ENCODE measurements at places on chromosomes 2 and 18.

GRCh38 chr2:227503433-227504406 is 31.8 kb downstream of the AGFG1 start:
- DNase-seq, result no peak

GRCh38 chr18:29840089-29840488 is 1202.5 kb downstream of the DSC3 start:
- DNase-seq, result no peak

GRCh38 chr2:16816522-16816921 is 150.9 kb upstream of the CYRIA start:
- no peak for DNase-seq

DNA sequence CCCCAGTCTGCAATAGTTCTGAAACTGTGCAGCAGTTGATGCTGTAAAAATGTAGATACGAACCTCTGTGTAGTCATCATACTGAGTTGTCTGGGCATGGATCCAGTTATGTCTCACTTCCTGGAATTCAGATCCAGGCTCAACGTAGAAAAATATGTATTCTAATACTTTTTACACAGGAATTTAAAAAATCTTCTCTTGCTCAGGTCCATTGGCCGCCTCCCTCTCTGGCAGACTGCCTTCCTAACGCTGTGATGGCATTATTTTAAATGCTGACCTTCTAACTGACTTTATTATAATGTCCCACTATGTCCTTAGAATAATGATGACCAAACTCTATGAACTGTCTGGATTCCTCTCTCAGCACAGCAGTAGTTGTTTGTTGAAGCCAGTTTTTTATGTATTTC is 119.6 kb downstream of the FEZ2 start:
- DNase-seq, result no peak

DNA sequence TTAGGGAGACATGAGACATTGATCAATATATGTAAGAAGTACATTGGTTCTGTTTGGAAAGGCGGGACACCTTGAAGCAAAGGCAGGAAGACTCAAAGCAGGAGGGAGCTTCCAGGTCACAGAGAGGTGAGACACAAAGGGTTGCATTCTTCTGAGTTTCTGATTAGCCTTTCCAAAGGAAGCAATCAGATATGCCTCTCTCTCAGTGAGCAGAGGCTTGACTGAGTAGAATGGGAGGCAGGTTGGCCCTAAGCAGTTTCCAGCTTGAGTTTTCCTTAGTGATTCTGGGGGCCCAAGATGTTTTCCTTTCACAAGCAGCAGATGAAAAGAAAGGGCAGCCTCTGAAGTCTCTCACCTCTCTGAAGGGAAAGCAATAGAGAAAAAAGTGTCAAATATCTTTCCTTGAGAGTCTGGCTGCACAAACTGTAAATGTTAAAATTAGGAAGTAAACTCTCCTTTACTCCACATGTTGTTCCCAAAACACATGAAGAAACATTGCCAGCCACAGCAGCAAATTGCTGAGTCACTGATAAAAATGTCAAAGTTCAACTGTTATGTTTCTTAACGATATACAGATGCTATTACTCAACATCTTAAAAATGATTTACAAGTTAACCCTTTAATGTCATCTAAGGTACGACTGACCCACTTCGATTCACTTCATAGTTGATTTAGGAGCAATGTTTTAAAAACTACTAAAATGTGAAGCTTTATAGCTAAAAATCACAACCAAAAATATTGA is 40.3 kb downstream of the CYB5A start:
- no peak for DNase-seq

GRCh38 chr2:21710031-21710430 is 586.3 kb downstream of the TDRD15 start:
- DNase-seq, result no peak

DNA sequence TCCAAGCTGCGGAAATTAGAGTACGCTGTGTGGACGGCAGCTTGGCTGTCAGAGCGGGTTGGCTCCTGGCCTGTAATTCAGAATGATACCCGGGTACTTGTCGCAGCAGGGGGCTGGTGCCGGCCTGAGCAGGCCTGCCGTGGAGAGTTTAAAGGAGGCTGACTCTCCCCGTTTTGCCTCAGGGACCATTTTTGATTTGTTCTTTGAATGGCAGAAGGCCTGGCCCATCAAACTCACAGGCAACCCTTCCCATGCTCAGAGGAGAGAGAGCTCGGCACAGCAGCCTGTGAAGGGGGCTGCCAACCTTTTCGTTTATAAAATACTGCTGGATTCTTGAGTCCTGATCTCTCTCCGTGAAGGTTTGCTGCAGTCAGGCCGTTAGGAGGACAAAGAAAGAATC is 151.3 kb downstream of the KLHL29 start:
- DNase-seq, result no peak

DNA sequence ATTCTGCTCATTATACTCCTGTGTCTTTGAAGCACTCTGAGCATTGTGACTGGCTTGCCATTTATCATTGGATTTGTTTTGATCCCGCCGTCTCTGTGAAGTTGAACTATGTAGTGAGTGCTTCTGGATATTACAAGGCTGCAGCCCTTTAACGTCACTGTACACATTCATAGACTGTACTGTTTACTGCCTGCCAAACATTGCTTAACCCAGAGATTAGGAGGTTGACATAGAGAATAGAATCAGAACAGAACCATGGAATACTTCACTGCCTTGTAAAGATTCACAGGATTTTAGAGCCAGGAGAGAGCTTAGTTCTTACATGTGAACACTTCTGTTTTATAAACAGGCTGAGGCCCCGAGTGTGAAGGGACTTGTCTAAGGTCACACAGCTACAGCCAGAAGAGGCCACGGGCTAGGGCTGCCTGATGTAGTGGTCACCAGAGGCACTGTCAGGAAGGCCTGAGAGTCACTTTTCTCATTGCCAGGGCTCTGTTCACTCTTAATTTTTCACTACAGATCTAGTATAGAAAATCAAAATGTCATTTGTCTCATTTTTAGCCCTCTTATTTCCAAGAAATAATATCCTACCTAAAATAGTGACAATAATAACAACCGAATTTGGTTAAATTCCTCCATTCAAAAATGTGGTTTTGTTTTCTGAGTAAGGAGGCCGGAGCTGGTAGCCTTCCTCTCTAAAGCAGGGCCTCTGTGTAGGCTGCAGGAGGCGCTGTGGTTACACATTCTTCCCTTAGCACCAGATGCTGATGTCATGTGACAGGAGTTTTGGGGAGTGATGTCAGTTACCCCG is 87.9 kb downstream of the UGGT1 start:
- peak; percentile 32 for DNase-seq

DNA sequence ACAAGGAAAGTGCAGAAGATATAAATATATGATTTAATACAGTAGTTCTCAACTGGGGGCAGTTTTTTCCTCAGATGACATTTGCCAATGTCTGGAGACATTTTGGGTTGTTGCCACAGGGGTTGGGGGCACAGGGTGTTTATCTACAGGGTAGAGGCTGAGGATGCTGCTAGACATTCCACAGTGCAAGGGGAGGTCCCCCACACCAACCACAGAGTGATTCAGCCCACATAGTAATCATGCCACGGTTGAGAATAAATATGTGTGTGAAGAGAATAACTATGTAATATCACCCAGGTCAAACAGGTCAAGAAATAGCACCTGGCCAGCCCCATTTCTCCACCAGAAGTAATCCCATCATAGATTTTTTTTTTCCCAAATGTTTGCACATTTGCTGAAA is 17.9 kb downstream of the DYSF start:
- no peak for DNase-seq

- no peak for DNase-seq
Measured at GRCh38 chr2:33586766-33587165, 12.3 kb downstream of the FAM98A start.

DNA sequence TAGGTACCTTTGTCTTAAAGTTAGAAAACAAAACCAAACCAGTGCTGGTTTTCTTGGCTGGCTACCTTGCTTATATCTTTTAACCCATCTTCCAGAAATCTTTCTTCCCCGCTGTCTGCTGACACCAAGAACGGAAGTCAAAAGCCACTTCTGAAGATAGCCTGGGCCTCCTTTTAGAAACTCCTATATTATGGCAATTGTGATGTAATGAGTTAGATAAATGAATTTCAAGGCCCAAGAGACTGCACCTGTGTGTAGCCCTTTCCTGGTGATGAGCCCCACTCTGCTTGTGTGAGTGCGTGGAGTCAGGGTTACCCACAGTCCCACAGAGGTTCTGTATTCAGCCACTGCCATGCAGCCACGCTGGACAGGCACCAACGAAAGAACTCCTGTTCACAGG is 60.7 kb downstream of the ARMC9 start:
- DNase-seq, result no peak

DNA sequence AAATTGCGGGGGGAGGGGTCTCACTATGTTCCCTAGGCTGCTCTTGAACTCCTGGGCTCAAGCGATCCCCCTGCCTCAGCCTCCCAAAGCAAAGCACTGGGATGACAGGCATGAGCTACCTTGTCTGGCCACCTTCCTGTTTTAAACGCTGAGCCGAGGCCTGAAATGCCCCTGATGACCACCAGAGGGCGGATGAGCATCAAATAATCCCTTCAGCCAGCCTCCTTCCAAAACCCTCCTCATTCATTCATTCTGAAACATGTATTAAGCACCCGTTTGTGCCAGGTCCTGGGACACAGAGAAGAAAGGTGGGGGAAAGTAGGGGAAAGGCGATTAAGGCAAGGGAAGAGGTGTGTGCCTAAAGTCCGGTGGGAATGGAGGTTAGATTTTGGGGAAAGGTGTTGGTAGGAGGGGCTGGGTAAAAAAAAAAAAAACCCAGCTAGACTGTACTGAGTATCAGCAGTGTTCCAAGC is 30.7 kb upstream of the PTMA start:
- DNase-seq, result peak; percentile 70

DNA sequence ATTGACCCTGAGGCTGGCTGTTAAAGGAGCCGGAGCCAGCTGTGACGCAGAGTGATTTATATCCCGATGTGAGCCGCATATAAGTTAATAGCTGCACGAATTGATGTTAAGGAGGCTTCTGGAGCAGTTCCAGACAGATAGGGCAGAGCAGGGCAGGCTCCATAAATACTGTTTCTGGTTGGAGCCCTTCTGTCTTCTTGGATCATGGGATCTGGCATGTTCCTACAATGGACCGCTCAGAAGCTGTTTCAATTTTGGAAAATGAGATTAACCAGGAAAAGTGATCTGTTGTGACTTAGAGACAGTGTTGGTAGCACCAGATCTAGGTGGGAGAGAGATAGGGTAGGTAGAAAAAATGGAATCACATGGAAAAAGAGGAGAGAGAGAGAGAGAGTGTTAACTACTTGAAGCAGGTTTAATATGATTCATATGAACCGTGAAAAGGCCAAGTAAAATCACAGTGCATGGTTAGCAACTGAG is 4.8 kb upstream of the IGFBP5 start:
- no peak for DNase-seq

- DNase-seq, result no peak
Measured at GRCh38 chr2:190701586-190701985, 52.7 kb downstream of the NAB1 start.

DNA sequence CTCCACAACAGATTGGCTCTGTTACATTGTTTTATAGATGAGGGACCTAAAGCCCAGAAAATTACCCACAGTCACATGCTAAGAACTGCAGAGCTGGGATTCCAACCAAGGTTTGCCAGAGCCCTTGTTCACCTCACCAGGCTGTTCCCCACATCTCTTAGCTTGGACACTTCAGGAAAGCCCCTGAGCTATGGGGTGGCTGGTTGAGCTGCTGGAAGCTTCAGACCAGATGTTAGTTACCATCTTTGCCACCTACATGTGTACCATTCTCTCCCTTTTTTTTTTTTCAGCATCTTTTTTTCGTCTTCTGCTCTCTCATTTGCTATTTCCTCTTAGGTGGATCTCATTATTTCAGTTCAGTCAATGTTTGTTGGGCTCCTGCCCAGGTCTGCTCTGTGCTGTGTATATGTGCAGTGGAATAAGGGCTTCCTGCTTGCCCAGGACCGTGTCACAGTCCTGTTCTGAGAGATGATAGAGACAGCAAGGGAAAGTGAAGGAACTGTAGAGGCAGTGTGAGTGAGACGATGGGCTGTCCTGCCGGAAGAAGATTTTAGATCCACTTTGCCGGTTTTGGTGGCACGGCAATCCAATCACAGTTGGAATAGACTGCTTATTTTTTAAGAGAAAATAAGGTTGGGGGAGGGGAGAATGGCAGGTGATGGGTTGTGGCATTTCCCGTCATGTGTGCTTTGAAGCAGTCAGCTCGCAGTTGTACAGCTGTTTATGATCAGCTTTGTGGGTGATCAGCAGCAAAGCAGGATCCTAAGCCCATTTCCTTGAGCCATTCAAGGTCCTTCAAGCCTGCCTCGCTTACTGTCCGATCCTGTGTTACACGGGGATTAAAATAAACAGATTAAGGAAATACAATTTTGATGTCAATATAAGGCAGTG is 152.6 kb downstream of the RTN4 start:
- DNase-seq, result no peak

GRCh38 chr2:31889044-31889443 is 121.8 kb downstream of the MEMO1 start:
- DNase-seq, result no peak

DNA sequence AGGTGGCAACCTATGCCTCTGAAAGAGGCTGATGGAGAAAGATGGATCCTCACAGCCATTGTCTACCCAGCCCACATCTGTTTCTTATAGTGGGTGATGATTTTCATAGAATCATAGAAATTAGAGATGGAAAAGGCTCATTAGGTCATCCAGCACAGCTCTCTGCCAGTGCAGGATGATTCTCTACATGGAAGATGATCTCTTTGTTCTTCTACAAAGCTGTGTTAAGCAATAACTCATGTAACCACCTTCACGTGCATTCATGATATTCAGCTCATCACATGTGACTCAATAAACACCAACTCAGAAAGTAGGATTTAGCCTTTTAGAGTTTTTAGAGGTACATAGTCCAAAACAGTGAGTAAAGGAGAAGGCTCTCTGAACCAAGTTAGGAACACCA is 539.4 kb upstream of the ID2 start:
- no peak for DNase-seq

GRCh38 chr2:120367649-120368048 is 21.7 kb downstream of the INHBB start:
- DNase-seq, result no peak

- no peak for DNase-seq
Measured at GRCh38 chr2:72893594-72894319, 6.5 kb downstream of the SPR start.

Data from nucleus accumbens (tissue), 56 donors.